Gastroesophageal sphincter (tissue), 4 donors: ENCODE measurements at places on chromosomes 2 and 18.

- peak; percentile 95 for ATAC-seq
Observed at GRCh38 chr18:49813319-49814146, at the start of gene ACAA2. Gene ACAA2, minus strand, starts transcription at chr18:49813533. Its CDS starts 49 bp downstream, at chr18:49813484.

- no peak for ATAC-seq
Observed at GRCh38 chr18:33051407-33051806, 278.6 kb upstream of the KLHL14 start.

DNA sequence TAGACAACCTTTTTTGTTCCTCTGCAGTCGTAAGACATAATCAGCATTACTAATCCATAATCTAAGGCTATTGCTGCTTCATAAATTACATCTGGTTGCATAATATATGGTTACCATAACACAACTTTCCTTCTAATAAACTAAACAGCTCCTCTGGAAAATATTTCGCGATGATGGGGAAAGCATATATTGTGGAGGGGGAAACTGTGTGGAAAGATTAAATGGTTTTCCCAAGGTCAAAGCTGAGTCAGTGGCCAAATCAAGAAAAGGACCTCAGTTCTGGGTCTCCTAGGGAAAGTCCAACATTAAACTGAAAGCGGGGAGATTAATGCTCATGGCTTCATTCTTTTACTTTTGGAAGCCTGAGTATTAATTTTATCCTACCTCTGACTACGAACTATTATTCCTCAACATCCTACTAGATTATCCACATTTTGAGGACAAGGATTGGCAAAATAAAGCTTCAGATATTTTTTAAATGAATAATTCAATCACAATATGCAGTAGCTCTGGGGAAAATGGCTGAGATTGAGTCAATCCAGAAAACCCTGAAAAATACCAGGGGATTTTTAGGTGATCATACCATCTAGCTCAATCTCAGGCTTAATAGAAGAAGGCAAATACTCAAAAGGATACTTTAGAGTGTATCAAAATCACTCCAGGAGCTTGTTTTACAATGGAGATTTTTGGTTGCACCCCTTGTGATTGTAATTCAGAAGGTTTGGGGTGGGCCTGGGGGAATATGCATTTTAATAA, 33.8 kb upstream of the STK17B start:
- ATAC-seq: no peak

GRCh38 chr18:22347606-22348511, 69.9 kb downstream of the CTAGE1 start:
- ATAC-seq: peak; percentile 2

DNA sequence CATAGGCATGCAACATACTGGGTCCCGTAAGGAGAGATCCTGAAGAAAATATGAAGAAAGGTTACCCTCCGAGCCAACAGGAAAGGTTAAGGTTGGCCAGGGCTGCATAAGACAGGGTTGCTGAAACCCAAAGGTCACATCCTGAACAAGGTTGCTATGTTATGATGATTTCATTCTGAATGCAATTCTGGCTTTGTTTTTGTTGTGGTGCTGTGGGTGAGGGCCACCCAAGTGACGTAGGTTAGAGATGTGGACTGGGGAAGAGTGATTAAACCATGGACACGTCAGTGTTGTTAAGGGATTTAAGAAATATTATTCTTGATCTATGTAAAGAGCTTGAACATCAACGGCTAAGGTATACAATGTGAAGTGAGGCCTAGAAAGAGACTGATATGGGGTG, 60.0 kb downstream of the ZEB2 start:
- ATAC-seq: peak; percentile 60

GRCh38 chr2:236345081-236345714, 81.0 kb upstream of the ASB18 start:
- ATAC-seq: no peak

DNA sequence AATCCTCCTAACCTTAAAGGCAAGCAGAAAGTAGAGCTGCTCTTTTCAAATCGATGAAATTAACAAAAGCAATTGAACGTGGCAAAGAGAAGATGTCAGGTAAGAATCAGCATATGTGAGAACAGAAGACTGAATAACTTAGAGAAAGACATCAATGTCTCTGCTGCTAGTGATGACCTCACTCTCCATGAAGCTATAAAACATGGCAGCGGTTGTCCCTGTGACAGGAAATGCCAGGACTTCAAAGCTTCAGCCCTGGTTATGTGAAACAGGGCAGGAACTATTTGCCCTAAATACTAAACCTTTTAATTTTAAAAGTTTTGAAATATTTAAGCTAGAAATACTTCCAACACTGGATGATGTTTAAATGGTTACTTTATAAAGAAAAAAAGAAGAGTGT, 383.7 kb downstream of the XIRP2 start:
- ATAC-seq: no peak

GRCh38 chr2:124755386-124755785, 730.3 kb downstream of the CNTNAP5 start:
- ATAC-seq: no peak

DNA sequence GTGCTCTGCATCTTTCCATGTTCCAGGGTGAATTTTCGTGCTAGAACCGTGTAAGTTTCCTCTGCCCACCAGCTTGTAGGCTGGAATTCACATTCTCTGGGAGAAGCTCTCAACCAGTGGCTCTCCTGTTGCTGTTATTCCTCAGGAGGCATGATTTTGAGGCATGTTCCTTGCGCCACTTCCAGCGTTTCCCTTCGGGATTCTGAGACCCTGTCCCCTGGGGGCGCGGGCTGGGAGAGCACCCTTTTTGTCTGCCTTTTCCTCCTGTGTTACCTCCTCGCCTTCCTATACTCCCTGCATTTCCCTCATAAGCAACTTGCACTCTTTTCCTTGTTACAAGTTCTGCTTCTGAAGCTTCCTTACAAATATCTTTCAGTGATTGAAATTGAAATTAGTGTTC, 156.4 kb downstream of the PTPRM start:
- ATAC-seq: no peak

- no peak for ATAC-seq
Observed at GRCh38 chr2:9905413-9905812, 46.1 kb upstream of the GRHL1 start.

DNA sequence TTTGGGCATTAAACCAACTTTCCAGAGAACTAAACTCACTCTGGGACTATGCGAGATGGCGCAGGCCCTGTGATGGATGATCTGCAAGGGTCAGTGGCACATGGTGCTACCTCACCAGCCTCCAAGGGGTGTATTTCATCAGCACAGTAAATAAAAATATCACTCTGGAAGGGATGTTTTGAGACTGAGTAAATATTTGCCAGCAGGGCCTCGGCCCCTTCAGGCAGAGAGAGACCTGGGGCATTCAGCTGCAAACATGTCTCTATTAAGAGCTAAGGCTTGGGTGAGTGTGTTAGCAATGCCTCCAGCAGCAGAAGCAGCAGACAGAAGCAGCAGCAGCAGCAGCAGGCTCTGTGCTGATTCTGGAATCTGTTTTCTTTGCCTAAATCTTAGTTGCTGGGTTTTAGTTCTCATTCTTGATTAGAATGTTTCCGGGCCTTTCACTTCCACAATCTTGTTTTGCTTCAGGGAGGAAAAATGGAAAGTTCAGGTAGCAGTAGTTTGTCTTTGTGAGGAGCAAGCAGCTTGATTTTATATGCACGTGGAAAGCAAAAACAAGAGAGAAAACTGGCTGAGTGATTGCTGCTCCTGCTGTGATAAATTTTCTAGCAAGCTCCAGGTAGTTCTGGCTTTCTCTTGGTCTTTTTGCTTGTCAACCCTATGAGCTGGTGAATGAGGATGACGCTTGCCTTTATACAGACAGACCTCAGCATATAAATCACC, 18.6 kb downstream of the ADCYAP1 start:
- ATAC-seq: no peak
